Stimulated activated CD4-positive, alpha-beta T cell treated with anti-CD3 and anti-CD28 coated beads, Interleukin-1b, Interleukin-23, amount 100 ng/mL, for 48 hours (primary cell): ENCODE measurements at places on chromosomes 7 and 10.

GRCh38 chr7:87059525-87060287 lies at the start of gene ELAPOR2:
TSS of gene ELAPOR2 (minus strand) at chr7:87059654. CDS start at chr7:87059513, 141 bp downstream.
- DNase-seq: peak; percentile 75

DNA sequence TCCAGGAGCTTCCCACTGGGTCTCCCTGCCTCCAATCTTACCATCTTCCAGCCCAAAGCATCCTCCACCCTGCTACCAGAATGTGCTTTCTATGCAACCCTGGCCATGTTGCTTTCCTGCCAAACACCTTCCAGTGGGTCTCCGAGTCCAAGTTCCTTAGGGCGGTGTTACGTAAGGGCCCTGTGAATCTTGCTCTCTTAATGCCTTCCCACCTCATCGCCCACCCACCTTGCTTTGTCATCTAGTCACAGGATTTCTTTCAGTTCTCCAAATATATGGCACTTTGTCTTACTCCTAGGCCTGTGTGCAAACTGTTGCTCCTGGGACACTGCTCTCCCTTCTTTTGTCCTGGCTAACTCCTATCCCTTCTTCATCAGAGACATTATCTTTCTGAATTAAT lies 344.5 kb downstream of the RPS24 start:
- DNase-seq: no peak

DNA sequence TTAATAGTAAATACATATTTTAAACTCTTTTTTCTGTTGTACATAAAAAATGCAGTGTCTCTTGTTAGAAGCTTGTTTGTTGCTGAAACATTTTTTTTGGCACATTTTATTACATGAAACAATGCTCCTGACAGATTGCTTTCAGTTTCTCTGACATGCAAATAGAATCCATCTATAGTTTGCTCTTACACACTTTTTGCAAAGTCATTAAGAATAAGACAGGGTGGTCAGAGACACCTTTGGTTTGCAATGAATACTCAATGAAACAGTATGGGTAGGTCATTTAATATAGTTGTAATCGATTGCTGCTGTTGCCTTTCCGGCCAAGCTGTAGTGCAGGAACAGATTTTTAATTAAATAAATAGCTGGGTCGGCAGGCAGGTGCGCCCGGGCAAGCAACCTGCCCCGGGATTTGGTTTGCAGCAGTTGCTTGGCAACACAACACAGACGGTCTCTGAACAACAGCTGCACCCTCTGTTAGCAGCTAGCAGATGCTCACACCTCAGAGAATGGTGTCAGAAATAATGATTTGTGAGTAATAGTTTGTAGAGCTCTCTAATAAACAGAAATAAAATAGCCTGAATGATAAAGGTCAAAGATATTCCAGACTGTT lies 115.7 kb upstream of the CACNA2D1 start:
- DNase-seq: no peak

DNA sequence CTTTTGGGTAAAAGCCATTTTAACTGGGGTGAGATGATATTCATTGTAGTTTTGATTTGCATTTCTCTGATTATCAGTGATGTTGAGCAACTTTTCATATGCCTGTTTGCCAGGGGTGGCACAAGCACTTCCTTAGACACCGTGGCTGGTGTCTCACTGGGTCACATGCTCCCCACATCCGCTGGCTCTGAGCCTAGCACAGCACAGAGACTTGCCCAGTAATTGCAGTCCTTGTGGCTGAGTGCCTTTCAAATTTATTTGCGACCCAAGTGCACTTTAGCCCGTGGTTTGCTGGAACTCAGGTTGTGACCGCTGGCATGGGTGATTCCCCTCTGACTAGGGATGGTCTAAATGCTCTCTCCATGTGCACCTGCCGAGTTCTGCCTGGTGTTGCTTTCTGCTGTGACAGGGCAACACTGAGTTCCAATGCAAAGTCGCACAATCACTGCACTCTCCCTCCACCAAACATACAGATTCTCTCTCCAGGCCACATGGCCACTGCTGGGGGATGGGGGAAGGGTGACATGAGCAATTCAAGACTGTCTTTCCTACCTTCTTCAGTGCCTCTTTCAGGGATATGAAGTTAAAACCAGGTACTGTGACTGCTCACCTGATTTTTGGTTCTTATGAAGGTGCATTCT lies 66.5 kb downstream of the ZNF277 start:
- DNase-seq: peak; percentile 15

- DNase-seq: no peak
Observed at GRCh38 chr10:55212051-55212450, 411.0 kb upstream of the PCDH15 start.
